CD8-positive, alpha-beta memory T cell (primary cell): ENCODE measurements at places on chromosomes 12 and 14.

GRCh38 chr14:55454264-55455002 lies 14.0 kb upstream of the TBPL2 start:
- DNase-seq: no peak

DNA sequence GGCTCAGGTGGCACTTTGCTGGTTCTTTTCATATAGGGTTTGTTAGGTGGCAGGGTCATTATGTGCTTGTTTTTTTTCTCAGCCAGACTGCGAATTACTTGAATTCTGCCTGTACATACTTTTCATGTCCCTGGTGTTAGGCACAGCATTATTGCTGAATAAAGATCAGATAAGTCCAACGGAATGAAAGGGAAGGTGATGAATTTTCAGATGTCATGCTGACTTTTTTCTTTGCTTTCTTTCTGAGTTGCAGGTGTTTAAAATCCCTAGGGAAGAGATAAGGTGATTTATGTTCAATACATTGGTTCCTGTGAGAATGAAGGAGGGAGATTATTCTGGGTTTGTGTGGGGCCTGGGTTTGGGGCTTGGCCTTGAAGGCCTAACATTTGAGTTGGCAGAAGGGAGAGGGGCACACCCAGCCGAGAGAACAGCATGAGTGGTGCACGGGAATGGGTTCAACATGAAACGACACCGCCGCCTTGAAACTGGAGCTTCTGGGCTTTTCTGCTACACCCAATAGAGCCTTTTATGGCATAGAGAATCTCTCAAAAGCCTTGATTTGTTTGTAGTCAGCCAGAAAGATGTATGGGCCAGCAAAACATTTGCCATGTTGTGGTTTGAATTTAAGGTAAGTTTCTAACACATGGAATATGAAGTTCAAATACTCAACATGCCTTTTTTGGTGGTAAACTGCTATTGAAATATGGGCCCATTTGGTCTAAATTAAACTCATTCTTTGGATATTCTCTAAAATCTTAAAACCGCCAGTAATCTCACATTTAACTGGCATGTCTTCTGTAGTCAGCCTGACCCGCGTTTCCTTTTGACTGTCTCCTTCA lies 477.0 kb downstream of the PCNX1 start:
- DNase-seq: no peak

DNA sequence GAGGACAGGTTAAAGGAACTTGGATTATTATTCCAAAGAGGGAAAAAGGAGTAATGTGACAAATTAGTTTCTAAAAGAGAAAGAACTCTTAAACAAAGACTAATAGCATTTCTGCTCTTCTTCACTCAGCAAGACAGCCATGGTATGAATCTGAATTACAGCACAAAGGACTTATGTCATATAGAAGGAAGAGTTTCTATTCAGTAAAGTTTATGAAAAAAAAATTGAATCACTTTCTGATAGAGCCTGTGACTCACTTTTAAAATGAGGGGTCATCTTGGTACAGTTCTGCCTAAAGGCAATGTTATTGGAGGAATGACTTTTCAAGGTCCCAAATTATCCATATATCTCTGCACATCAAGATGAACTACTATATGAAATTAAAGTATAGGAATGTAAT lies 101.7 kb downstream of the DUSP6 start:
- no peak for DNase-seq

DNA sequence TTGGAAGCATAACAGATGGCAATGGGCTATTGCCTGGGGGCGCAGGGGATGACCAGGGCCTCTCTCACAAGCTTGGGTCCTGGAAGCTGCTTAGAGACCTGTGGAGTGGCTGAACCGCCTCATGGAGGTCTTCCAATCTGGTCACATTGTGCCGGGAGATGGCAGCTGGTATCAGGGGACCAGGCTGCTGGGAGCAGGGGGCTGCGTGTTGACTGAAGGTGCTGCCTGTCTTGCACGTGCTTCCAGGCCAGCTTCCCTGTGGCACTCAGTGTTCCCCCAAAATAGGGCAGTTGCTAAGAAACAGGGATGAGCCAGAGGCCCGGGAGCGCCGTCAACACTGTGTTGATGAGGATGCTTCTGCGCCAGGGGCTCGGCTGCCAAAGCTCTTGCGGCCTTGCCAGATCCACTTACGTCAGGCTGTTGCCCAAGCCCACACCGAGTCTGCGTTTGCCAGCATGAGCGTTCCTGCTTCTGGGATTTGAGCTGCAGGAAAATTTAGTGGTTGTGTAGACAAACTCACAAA lies 39.8 kb downstream of the ELK3 start:
- no peak for DNase-seq

DNA sequence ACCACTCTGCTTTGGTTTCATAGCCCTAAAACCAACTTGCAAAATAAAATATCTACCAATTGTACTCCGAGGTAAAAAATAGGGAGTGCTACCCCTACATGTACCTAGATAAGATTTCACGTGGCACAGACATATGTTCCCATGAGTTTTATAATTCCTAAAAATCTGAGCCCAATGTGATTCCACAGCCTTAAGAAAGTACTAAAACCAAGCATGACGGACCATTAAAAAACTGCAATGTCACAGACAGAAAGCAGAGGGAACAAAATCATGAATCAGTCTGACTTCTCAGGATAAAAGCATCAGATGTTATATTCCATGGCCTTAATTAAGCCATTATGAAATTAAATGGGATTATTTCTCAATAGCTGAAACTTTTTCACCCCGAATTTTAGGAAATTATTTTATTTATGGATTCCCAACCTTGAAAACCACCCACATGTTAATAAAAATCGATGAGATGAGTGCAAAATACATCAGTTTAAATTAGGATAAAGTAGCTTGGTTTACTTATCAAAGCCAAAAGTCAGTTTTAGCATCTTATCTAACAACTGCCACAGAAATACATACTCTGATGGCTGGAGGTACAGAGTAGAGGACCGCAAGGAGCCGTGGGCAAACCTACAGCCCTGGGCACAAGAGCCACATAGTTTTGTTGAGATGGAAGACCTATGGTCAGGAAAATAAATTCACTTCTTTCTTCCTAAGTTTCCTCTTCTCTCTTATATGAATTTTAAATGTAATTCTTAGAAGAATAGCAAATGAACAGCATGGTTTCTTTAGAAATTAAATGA lies 4.5 kb downstream of the ITPR2 start:
- no peak for DNase-seq

DNA sequence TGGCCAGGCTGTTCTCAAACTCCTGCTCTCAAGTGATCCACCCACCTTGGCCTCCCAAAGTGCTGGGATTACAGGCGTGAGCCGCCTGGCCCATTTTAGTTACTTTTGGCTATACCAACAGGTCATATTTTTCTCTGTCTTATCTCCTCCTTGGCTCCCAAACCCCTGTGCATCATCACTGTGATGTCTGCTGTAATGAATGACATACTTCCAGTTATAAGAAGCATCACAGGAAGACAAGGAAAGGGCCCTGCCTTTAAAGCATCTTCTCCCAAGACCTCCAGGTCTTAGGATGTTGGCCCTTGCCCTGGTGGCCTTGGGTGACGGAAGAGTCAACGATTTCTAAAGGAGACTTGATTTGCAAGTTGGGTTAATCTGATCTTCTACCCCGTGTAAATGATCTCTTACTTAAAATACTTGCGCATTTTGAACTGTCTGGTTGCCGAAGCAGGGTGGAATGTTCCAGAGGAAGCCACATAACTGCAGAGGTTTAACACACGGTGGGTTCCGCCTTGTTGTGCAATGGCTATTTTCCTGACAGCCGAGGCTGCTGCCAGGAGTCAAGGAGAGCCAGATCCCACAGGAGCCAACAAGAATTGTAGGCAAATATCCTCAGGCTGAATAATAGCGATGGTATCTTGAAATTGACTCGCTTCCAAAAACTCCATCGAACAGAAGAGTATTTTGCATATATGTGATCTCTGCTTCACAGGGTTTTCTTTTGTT lies 55.7 kb upstream of the PLXNC1 start:
- no peak for DNase-seq

DNA sequence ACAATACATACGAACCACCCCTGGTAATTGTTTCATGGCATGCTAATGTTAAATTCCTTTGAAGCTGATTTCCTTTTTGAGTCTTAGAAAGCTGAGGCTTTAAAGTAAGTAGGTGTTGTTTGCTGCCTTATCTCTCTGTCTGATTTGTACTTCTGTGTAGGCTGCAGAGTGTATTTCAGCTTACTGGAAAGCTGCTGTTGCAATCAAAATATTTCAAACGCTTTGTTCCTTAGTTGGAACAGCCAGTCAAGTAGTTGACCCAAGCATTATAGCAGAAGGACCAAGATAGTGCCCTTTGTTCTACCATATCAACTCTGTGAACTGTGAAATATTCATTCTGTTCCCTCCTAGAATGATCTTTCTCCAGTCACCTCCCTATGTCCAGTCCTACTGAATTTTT lies 3.1 kb downstream of the PKP2 start:
- DNase-seq: no peak

- DNase-seq: no peak
Measured at GRCh38 chr12:88408823-88409222, 171.4 kb downstream of the KITLG start.
